ENCODE measurements at places on chromosomes 11 and 22. TPM values are rescaled to one million over a fixed set of nuclear protein-coding genes. Genes with fewer than 3 reads are reported as not detected.

The AQP11 gene
- 0.65 TPM for total RNA-seq

The ROM1 gene
- 2.7 TPM for total RNA-seq

The C11orf42 gene
- not detected for total RNA-seq

The CARNS1 gene
- total RNA-seq: 0.88 TPM

The CSF2RB gene
- total RNA-seq: under 0.01 TPM

The GVQW3 gene
- total RNA-seq: 1.7 TPM

The CARD16 gene
- total RNA-seq: 29.6 TPM

The EEF1G gene
- total RNA-seq: 2,450 TPM

The LARGE2 gene
- 0.24 TPM for total RNA-seq

The TEX54 gene
- not detected for total RNA-seq

The IGLL1 gene
- not detected for total RNA-seq

The TSGA10IP gene
- not detected for total RNA-seq

The SAA4 gene
- total RNA-seq: not detected

The SF1 gene
- 100 TPM for total RNA-seq

The LRRN4CL gene
- 2.1 TPM for total RNA-seq

The MRGPRX2 gene
- not detected for total RNA-seq

The ZNRF3 gene
- total RNA-seq: 5.9 TPM

The SPDYC gene
- total RNA-seq: not detected

The SCT gene
- not detected for total RNA-seq

The SCGB1C1 gene
- total RNA-seq: not detected

The KIF18A gene
- total RNA-seq: 6.1 TPM

The FBLN1 gene
- 113 TPM for total RNA-seq

The SUSD2 gene
- total RNA-seq: 8.9 TPM

The MUC6 gene
- not detected for total RNA-seq

The CLMP gene
- total RNA-seq: 130 TPM

The DAGLA gene
- total RNA-seq: 1.3 TPM

The DEUP1 gene
- not detected for total RNA-seq

The C11orf58 gene
- total RNA-seq: 119 TPM

The PHF21B gene
- not detected for total RNA-seq

The TMEM86A gene
- 1.2 TPM for total RNA-seq

The SLC25A22 gene
- total RNA-seq: 9.7 TPM
